Calu3 (cell line): ENCODE measurements at places on chromosomes 7 and 10. TPM values are rescaled to one million over a fixed set of nuclear protein-coding genes. Genes with fewer than 3 reads are reported as not detected.

DNA sequence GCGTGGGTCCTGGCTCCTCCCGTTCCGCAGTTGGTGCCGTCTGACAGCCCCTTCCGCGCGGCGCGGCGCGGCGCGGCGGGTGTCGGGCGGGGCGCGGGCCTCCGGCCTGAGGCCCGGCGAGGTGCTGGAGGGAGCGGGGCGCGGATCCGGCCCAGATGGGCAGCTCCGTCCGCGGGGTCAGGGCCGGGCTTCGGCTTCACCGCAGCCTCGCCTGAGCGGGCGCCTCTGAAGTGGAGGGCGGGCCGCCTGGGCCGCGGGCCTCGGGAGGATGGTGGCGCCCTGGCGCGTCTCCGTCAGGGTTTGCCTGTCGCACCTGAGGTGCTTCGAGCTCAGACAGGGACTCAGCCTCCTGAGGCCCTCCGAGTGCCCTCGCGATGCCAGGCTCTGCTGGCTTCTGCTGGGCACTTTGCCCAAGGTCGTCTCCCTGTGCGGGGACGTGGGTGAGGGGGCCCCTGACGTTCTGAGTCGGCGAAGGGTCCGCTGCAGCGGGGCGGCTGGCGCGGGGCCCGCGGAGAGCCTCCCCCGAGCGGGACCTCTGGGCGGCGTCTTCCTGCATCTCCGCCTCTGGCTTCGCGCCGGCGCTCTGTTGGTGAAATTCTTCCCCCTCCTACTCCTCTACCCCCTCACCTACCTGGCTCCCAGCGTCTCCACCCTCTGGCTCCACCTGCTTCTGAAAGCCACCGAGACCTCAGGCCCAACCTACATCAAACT is 473 bp downstream of the ADCK2 start:
- peak overlapping the region; percentile 78 for H3K4me3 ChIP-seq
- peaks cover 11% of the 10 kb centered on the region for H3K4me1 ChIP-seq
- peak; percentile 62 for DNase-seq
- H3K36me3 ChIP-seq, result peaks cover 18% of the 10 kb centered on the region
- H3K27ac ChIP-seq, result peak overlapping the region; percentile 21

TAC1 gene
- 0.80 and 2.8 TPM in 2 replicates for total RNA-seq

GRCh38 chr7:47406801-47407129 is 175.1 kb downstream of the TNS3 start:
- H3K27ac ChIP-seq, result no peak overlapping the region
- H3K27me3 ChIP-seq, result no peaks in the 10 kb centered on the region
- H3K4me1 ChIP-seq, result no peaks in the 10 kb centered on the region
- DNase-seq, result no peak

TAS2R41 gene
- not detected in 2 replicates for total RNA-seq

GRCh38 chr10:132591166-132591971 is 53.8 kb downstream of the INPP5A start:
- peak overlapping the region; percentile 60 for H3K4me3 ChIP-seq
- peak; percentile 46 for DNase-seq
- no peaks in the 10 kb centered on the region for H3K27me3 ChIP-seq
- H3K27ac ChIP-seq, result peak overlapping the region; percentile 87

DNA sequence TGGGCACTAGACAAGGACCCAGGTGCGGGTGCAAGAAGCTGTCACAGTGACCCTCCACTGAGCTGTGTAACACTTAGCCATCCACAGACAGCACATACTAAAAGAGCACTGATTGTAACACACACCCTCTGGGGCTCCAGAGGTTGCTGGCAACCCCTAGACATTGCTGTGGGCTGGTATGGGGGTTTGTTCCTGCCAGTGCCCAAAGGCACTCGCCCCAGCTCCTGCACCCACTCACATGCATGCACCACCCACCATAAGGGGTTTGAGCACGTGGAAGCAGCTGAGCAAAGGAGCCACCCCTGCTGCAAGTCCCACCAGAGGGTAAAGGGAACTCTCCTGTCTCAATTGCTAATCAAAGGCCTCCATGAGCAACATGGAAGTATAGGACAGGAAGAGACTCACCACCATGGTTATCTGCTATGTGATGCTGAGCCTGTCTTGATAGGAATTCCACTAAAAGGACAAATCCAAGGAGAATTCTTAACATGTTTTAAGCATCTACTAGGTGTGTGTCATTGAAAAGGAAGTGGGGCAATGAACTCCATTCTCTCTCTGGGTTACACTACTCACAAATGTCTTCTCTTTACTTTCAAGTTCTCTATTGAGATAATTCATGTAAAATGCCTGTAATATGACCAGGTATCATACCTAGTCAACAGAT is 103.1 kb downstream of the GFRA1 start:
- no peak for DNase-seq
- H3K27me3 ChIP-seq, result peaks cover 14% of the 10 kb centered on the region
- no peaks in the 10 kb centered on the region for H3K4me1 ChIP-seq
- H3K27ac ChIP-seq, result no peak overlapping the region
- no peaks in the 10 kb centered on the region for H3K36me3 ChIP-seq

DIP2C gene
- 11.0 and 13.2 TPM in 2 replicates for total RNA-seq

DNA sequence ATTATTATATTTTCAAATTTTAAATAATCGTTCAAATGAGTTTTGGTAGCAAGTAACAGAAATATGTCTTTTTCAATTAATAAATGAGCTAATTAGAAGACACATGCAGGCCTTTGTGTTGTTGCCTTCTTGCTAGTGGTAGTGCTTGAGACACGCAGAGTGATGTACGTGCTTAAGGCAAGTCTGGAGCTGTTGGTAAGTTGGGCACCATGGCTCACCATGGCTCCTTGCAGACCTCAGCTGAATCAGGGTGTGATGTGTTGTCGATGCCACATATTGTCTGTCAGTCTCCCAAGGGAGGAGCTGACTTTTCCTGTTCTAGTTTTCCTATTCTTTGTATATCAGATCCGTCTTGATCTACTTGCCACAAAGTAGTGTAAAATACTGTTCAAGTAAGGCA is 8.3 kb downstream of the CDK14 start:
- H3K36me3 ChIP-seq, result no peaks in the 10 kb centered on the region
- H3K4me1 ChIP-seq, result peaks cover 12% of the 10 kb centered on the region
- H3K4me3 ChIP-seq, result no peak overlapping the region
- no peak for DNase-seq

- H3K4me1 ChIP-seq, result no peaks in the 10 kb centered on the region
- no peak overlapping the region for H3K27ac ChIP-seq
- H3K4me3 ChIP-seq, result no peak overlapping the region
- peaks cover 30% of the 10 kb centered on the region for H3K27me3 ChIP-seq
- peaks cover 19% of the 10 kb centered on the region for H3K36me3 ChIP-seq
Observed at GRCh38 chr7:598899-599298, 79.3 kb upstream of the PDGFA start.

ATG9B gene
- 7.9 and 17.7 TPM in 2 replicates for total RNA-seq

GRCh38 chr10:79444199-79445119 is 965 bp downstream of the ZCCHC24 start:
- H3K36me3 ChIP-seq, result peaks cover 25% of the 10 kb centered on the region
- H3K4me3 ChIP-seq, result peak overlapping the region; percentile 70
- peak; percentile 61 for DNase-seq
- peak overlapping the region; percentile 41 for H3K27ac ChIP-seq
- H3K4me1 ChIP-seq, result peaks cover 29% of the 10 kb centered on the region
